Activated CD8-positive, alpha-beta memory T cell treated with anti-CD3 and anti-CD28 coated beads, Interleukin-2, amount 10 ng/mL, durations not matched to agents 7 days and 5 days (primary cell): ENCODE measurements at places on chromosomes 7 and 10.

GRCh38 chr10:47268696-47269095, 31.3 kb upstream of the GDF10 start:
- no peak overlapping the region for H3K4me3 ChIP-seq
- peaks cover 2% of the 10 kb centered on the region for H3K27me3 ChIP-seq
- H3K27ac ChIP-seq, result no peak overlapping the region
- DNase-seq, result peak; percentile 37
- H3K4me1 ChIP-seq, result peaks cover 11% of the 10 kb centered on the region

GRCh38 chr10:36681751-36682632, 443.4 kb upstream of the ANKRD30A start:
- H3K4me1 ChIP-seq, result no peaks in the 10 kb centered on the region
- H3K27me3 ChIP-seq, result no peaks in the 10 kb centered on the region
- no peak overlapping the region for H3K27ac ChIP-seq
- DNase-seq, result no peak
- H3K4me3 ChIP-seq, result no peak overlapping the region

GRCh38 chr7:2525658-2526630, 6.4 kb downstream of the LFNG start:
- no peaks in the 10 kb centered on the region for H3K27me3 ChIP-seq
- H3K36me3 ChIP-seq, result peaks cover 25% of the 10 kb centered on the region
- H3K27ac ChIP-seq, result peak overlapping the region; percentile 32
- DNase-seq, result no peak
- H3K4me3 ChIP-seq, result no peak overlapping the region

GRCh38 chr7:155803418-155804376, 8.6 kb downstream of the SHH start:
- H3K36me3 ChIP-seq, result no peaks in the 10 kb centered on the region
- peaks cover 20% of the 10 kb centered on the region for H3K4me1 ChIP-seq
- no peak for DNase-seq
- no peak overlapping the region for H3K27ac ChIP-seq
- peak overlapping the region; percentile 70 for H3K4me3 ChIP-seq

DNA sequence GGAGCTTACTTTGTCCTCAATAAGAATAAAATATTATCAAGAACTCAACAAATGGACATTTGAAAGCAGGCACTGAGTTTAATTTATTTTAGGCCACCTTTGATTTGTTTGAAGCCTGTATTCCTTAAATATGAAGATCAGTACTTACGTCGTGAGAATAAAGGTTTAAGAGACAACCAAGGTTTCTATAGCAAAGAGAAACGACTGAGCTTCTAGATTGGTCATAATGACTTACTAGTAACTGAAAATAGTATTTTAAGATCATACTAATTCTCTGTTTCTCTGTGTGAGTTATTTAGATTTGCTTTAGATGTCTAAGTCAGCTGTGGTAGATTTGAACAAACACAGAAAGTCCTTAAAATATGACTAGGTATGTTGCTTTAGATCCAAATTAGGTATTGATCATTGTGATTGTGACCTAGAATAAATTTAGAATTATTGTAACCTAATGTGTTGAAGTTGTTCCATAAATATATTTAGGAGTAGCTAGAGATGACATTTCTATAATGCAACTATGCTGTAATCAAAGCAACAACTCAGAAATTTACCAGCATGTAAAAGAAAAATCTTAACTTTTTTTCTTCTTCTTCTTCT, 2.4 kb upstream of the GLCCI1 start:
- H3K27me3 ChIP-seq, result no peaks in the 10 kb centered on the region
- H3K27ac ChIP-seq, result no peak overlapping the region
- H3K36me3 ChIP-seq, result no peaks in the 10 kb centered on the region
- DNase-seq, result no peak

DNA sequence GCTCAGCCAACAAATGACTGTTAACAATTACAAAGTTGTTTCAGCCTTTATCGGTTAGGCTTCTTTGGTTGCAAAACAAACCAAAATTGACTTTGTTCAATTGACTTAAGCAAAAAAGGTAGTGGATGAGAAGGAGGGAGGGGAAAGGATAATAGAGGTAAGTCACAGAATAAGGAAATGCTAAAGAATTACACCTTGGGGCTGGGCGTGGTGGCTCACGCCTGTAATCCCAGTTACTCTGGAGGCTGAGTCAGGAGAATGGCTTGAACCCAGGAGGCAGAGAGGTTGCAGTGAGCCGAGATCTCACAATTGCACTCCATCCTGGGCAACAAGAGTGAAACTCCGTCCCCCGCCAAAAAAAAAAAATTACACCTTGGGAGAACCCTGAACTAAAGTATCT, 41.4 kb downstream of the AHCYL2 start:
- no peak overlapping the region for H3K27ac ChIP-seq
- H3K36me3 ChIP-seq, result no peaks in the 10 kb centered on the region
- no peaks in the 10 kb centered on the region for H3K27me3 ChIP-seq
- no peak for DNase-seq
